ENCODE measurements at places on chromosomes 6 and 20.

DNA sequence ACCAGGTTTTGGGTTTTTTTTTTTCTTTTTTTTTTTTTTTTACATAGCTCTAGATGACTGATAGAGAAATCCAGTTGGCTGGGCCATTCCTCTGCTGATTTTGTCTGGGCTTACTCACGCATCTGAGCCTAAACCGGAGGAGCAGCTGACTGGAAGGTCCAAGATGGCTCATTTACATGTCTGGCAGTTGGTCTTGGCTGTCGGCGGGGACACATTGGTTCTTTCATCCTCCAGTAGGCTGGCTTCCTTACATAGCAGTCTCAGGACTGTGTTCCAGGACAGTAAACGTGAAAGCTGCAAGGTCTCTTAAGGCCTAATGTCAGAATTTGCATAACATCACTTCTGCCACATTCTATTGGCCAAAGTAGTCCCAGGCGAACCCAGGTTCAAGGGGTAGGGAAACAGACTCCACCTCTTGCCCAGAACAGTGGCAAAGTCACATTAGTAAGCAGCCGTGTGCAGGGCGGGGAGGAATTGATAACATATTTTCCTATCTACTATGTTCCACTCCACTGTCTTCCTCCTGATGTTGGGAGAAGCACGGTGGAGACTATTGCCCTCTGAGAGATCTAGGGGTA is 87.0 kb downstream of the CDH22 start:
- no peak for DNase-seq

GRCh38 chr6:22952097-22952496 is 382.7 kb downstream of the HDGFL1 start:
- DNase-seq: no peak

- DNase-seq: no peak
Observed at GRCh38 chr6:164408868-164409267, 900.5 kb downstream of the C6orf118 start.

- no peak for DNase-seq
Observed at GRCh38 chr6:124132256-124132655, 328.6 kb downstream of the NKAIN2 start.

DNA sequence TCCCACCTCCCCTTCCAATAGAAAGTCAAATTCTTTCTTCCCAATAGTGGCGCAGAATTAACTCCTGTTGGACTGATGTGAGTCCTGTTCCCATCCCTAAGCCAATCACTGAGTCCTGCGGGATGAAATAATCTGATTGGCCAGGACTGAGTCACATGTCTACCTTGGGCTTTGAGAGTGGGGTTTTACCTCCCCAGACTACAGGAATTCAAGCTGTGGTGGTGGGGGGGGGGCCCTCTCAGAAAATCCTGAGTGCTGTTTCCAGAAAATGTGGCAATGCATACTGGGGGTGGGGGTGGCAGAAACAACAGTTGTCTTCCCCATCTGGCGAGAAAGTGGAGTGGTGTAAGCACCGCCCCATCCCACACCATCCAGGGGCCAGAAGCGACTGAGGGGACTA is 65.7 kb downstream of the CTCFL start:
- no peak for DNase-seq

- no peak for DNase-seq
Observed at GRCh38 chr20:60102665-60103210, 144.5 kb downstream of the CDH26 start.

DNA sequence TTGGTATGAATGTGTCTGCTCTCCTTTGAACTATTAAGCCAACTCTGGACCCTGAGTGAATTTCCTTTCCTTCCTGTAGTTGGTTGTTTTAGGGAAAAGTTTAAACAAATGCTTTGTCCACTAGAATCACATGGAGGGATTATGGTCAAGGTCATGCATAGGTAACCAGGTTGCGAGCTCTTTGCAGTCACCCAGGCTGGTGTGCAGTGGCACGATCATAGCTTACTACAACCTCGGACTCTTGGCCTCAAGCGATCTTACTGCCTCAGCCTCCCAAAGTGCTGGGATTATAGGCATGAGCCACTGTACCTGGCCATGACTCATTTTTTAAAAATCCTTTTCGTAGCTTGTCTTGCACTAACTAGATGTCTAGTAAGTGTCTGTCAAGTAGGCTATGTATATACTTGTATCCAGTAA is 88.0 kb upstream of the SOX4 start:
- DNase-seq: no peak

- no peak for DNase-seq
Observed at GRCh38 chr6:38510205-38510604, 129.5 kb downstream of the BTBD9 start.

- no peak for DNase-seq
Observed at GRCh38 chr20:32227744-32228688, 20.3 kb downstream of the POFUT1 start.

GRCh38 chr6:25446830-25447569 is 167.8 kb downstream of the CARMIL1 start:
- DNase-seq: no peak

- DNase-seq: no peak
Observed at GRCh38 chr20:4089756-4090487, 74.6 kb upstream of the RNF24 start.

DNA sequence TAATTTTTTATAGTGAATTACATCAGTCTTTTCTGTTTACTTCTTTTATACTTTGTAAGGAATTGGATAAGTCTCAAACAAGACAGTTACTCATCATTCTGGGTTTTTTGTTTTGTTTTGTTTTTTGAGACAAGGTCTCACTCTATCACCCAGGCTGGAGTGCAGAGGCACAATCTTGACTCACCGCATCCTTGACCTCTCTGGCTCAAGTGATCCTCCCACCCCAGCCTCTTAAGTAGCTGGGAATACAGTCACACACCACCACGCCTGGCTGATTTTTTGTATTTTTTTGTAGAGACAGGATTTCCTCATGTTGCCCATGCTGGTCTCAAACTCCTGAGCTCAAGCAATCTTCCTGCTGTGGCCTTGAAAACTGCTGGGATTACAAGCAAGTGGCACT is 524.3 kb downstream of the EYS start:
- no peak for DNase-seq

DNA sequence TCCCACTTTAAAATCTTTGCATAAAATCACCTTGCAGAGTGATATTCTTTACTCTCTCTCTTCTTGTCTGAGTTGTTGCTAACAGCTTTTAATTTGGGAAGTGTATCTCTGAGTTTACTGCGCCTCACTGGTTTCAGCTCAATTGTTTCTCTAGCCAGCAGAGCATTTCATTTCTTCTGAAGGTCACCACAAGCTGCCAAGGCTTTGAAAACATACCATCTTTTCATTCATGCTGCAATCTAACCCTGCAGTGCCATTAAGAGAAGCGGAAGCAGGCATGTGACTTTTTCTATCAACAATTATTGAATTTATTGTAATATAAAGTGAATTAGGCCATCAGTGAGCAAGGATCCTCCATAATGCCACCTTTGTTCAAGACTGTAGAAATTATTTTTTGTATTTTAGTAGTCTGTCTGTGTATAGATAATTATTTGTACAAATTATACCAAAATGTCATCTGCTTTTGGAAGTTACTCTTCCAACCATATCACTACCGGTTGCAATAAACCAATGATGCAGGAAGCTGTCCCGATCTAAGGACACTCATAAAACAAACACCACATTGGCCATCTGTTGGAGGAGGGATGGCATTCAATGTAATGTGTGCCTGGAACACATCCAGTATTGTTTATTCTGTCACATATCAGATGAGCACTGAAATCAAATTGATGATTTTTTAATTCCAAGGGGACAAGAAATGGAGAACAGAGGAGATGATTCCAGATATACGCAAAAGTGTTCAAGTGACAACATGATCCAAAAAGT is 26.8 kb downstream of the HS3ST5 start:
- no peak for DNase-seq

GRCh38 chr6:89412071-89413005 is at the start of gene RRAGD:
Gene RRAGD (minus strand): TSS chr6:89412273. CDS start chr6:89411993, 280 bp downstream.
- DNase-seq: peak; percentile 89

DNA sequence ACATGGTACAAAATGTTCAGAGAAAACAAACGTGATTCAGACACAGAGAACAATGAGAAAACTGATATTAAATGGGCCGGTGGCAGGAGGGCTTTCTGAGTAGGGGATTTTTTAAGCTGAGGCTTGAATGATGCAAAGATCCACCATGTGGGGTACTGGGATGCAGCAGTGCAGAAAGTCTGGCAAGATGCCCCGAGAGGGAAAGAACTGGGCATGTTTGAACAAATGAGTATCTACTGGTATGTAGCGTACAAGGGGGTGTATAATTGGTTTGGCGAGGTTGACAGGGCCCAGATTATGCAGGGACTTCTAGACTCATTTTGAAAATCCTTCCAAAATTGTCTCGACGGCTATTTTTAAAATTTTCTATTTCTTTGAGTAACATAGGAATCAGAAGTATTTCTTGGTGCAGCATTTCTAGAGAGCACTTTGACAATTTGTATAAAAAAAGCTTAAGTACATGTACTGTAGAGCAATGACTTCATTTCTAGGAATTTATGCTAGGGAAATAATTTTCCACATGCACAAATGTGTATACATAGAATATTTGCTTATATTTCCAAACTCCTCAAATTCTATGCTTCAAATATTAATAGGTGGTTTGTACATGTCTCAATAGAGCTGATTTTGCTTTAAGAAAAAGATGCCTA is 119.6 kb upstream of the DOK5 start:
- no peak for DNase-seq

DNA sequence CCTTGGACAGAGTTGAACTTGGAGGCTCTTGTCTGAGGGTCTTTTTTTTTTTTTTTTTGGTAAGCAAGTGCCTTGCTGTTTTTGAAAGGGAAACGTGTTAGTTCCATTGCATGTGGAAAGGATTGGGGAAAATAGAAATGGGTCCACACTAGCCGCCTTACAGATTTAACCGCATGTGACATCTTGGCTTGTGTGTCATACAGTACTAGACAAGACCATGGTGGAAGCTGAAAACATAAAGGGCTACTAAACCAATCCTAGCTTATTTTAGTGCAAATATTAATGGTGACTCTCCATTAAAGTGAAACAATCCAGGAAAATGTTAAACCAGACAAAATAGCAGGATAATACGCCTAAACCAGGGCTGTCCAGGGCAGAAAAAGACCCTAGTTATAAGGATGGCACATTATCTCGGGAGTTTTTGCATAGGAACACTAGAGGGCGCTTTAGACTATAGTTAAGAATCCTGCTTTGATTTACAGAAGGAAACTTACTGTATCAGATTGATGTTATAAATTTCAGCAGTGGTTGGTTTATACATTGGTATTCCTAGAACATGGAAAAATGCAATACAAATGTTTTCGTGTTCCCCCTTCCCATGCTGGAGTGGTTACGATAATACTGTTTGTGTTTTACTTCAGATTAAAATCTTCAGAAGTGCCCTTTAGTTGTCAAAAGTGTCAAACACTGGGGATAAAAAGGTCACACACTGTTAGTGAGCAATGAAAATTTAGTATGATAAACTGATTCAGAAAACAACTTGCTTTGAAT is 59.8 kb upstream of the DEK start:
- no peak for DNase-seq

DNA sequence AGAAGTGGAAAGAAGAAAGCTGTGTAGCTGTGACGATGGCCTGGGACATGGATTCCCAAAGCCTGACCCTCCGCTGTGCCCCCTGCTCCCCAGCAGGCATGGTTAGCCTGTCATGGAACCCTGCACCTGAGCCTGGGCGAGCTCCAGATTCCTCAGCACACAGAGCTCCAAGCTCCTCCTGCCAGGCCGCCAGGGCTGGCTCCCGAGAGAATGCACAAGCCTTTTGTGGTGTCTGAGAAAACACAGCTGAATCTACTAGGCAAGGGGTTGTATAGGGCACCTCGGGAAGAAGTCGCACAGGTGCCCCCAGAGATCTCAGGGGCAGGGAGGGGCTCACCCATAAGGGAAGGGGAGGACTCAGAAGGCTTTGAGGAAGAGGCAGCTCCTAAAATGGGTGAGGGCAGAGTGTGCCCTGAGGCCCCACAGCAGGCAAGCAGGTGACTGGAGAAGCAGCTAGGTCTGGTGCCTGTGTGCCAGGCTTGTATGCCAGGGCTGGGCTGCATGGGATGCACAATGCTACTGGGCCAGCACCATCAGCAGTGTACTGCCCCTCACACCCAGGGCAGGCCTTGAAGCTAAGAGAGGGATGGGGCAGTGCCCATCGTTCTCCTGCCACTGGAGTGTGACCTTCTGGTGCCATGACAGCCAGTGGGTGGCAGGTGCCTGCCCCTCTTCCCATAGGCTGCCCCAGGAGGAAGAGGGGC is 64.3 kb upstream of the CD93 start:
- DNase-seq: peak; percentile 2

DNA sequence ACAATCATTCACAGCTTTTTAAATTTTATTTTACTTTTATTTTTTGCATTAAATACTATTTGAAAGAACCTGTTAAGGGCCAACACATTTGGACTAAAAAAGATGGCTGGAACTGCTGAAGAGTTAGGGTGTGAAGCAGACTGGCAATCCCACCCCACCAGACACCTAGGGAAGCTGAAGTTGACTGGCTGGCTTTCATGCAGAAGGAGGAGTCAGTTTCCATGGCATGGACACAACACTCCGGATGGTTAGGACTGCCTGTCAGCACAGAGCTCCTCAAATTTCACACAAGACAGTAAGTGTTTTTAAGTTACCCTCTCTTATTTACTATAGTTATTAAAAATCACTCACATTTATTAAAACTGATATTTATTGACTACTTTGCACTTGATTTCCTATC is at the start of gene ANKRD66:
TSS of gene ANKRD66 (plus strand) at position 238 of the 400 bp plus-strand sequence. CDS start 5,016 bp downstream, outside the sequence.
- no peak for DNase-seq

DNA sequence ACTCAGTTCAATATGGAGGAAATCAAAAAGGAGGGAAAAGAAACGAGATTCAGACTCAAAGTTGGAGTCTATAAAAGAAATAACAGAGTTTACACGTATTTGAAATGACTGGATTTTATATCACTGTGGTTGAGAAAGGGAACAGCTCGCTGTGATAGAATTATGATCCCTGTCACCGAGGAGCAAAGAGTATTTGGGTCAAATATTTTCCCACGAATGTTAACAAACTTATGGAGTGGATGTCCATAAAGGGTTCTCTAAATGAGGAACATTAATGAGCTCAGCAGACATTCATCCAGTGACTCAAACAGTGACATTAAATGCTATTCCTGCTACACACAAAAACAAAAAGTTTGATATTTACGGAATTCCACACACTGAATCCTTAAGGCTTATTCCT is 57.9 kb downstream of the FHL5 start:
- DNase-seq: no peak

DNA sequence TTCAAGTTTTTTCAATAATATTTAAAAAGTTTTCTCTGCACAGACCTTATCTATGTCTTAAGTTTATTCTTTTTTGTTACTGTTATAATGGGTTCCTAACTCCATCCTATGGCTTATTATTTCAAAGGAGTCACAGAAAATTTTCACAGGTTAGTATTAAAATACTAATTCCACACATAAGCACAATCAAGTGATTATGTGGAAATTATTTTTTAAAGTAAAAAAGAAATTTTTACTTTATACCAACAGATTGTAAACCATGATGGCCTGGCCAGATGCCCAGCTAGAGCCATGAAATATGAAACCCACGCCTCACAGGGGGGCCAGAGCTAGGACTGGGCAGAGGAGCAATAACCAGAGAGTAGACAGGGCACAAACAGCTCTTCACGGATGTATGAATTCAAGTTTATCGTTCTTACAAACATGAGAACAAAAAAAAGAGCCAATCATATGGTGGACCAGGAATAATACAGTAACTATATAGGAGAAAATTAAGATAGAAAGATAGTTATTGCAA is 34.0 kb downstream of the NUDT3 start:
- no peak for DNase-seq

GRCh38 chr6:40352006-40352405 is 235.2 kb downstream of the LRFN2 start:
- DNase-seq: peak; percentile 33

GRCh38 chr6:155212106-155212505 is 51.7 kb upstream of the CLDN20 start:
- no peak for DNase-seq

Data from head of caudate nucleus (tissue), 42 donors.